ENCODE measurements at places on chromosomes 13 and 19.

GRCh38 chr19:38596057-38596981 lies 21.4 kb downstream of the MAP4K1 start:
- DNase-seq = no peak

DNA sequence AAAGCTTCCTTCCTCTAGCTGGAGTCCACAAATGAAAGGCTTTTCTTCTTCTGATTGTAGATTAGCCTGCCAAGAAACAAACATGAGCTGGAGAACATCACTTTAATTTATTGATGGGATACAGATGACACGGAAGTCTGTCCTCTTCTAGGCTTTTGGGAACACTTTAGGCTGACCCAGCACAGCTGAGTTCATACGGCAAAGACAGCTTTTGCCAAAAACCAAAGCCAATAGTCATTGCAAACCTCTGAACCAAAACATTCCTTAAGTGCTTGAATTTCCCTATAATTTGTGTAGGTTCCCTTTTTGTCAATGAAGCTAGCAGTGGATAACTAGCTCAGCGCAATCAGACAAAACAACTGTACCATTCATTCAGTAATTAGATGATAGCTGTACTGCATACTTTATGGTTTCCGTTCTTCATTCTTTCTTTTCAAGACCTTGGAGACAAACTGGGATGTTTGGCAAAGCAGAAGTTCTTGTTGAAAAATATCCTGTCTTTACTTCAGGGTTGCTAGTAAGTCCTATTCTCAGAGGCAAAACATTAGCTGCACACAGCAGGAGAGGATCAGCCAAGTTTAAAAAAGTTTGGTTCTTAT lies 95.7 kb upstream of the SPRY2 start:
- DNase-seq = peak; percentile 53

GRCh38 chr19:11293433-11294389 lies 2.2 kb upstream of the TSPAN16 start:
- peak; percentile 65 for DNase-seq

- no peak for DNase-seq
These were observed 52.8 kb downstream of the COL4A2 start for GRCh38 chr13:110359840-110360301.

GRCh38 chr13:85819513-85819912 lies 20.3 kb upstream of the SLITRK6 start:
- DNase-seq = no peak

GRCh38 chr13:30618186-30618929 lies 638 bp downstream of the USPL1 start:
- DNase-seq = no peak

DNA sequence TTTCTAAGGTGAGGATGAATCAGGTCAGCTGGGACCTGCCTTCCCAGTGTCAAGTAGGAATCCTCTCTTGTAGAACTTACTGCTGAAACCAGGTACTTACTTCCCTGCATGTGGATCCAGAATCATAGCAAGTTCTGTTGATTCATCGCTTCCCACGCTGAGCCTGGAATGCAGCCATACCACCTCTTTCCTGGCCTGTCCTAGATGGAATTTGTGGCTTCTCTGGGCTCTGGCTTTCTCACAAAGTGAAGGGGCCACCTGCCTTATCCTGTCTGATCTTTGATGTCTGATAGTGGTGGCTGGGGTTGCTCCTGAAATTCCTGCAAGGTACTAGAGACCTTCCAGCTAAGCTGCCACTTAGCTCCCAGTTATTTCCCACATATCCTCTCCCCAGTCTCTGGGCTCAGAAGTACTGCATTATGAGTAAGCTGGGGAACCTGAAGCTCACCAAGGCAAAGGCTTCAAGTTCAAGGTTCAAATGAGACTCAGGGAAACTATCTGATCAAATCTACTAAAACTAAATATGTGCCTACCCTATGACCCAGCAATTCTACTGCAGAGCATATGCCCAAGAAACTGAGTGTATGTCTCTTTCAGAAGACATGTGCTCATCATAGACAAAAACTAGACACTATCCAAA lies 103.5 kb downstream of the SUCLA2 start:
- DNase-seq = peak; percentile 96

DNA sequence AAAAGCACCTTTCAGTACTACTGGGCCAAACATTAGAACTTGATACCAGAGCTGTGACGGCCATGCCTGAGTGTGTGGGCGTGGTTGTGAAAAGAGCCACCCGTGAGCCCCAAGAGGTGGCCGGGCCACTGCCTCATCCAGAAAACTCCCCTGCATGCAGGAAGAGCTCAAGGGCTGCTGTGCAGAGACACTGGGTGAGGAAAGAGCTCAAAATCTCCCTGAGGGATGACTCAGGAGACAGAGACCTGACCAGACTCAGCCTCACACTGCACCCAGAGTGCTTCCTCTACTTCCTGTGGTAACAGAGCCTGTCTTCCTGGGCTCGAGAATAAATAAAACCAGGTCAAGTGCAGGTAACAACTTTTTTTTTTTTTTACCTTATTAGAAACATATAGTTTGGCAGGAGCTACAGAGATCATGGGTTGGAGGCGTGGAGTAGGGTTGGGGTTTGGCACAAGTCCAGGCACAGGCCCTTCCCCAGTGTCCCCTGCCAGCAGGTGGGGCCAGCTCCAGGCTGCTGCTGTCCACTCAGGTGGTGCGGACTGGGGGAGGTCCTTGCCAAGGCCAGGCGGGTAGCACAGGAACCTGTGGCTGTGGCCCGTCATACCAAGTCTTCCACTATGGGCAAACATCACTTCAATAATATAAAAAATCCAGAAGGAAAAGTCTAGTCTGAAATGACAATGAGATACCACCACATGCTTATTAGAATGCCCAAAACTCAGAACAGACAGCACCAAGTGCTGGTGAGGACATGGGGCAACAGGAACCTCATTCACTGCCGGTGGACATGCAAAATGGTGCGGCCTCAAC lies 25.5 kb downstream of the ELL start:
- no peak for DNase-seq

GRCh38 chr19:18266771-18267686 lies 7.2 kb downstream of the IQCN start:
- no peak for DNase-seq

GRCh38 chr19:54035215-54036178 lies 28.2 kb downstream of the VSTM1 start:
- DNase-seq = peak; percentile 58

DNA sequence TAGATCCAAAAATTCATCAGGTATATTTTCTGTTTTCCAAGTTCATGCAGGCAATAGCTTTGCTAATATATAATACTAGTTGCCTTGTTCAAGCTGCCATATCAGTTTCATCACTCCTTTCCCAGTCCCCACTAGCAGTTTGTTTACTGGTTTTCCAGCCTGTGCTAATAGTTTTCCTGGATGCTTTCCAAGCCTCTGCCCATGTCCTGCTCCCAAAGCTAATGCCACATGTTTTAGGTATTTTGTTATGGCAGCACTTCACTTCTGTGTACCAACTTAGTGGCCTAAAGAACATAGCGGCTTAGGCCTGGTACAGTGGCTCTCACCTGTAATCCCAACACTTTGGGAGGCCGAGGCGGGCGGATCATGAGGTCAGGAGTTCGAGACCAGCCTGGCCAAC lies 28.1 kb upstream of the ZNF527 start:
- DNase-seq = no peak

- no peak for DNase-seq
These were observed 21.9 kb downstream of the CCNE1 start for GRCh38 chr19:29833614-29834261.

GRCh38 chr13:60655256-60655655 lies 258.2 kb downstream of the TDRD3 start:
- DNase-seq = no peak

DNA sequence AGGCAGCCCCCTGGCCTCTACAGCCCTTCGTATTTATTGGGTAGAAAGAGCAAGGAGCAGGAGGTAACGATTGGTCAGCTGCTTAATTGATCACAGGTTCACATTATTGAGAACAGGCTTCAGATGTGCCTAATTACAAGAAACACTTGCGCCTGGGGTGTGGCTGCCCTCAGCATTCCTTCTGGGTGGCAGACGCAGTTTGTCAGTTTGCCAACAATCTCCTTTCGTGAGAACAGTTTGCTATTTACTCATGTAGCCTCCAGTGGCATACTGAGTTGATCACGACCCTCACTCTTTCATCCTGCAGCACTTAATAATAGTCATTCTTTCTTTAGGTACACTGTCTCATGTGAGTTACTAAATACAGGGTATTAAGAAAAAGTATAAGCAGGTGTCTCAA lies 985.6 kb downstream of the SLITRK5 start:
- DNase-seq = no peak

- DNase-seq = no peak
These were observed 1.9 kb downstream of the MKNK2 start for GRCh38 chr19:2048959-2049740.

DNA sequence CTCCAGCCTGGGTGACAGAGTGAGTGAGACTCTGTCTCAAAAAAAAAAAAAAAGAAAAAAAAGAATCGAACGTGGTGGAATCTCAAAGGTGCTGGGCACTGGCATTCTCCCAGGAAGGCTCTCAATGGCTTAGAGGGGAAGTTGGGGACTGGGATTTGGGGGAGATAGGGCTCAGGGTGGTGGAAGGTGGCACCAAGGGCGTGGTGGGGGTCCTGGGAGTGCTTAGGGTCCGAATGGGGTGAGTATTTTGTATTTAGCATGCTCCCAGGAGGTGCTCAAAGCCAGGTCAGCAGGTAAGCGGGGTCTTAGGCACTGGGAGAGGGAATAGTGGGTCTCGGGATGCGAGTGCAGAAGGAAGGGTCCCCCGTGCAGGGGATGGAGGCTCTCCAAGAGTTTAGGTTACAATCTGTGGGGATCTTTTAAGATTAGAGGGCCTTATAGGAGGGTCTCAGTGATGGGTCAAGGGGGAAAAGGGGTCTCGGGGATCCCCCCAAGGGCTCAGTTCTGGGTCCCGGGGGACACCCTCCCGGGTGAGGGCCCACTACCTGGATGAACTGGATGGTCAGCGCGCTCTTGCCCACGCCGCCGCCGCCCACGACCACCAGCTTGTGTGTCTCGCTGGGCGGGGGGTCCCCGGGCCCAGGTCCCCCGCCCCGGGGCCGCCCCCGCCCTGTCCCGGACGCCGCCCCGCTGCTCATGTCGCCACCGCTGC lies 386 bp downstream of the RRAS start:
- DNase-seq = no peak

- no peak for DNase-seq
These were observed 53.0 kb upstream of the GPC6 start for GRCh38 chr13:93173654-93174053.

DNA sequence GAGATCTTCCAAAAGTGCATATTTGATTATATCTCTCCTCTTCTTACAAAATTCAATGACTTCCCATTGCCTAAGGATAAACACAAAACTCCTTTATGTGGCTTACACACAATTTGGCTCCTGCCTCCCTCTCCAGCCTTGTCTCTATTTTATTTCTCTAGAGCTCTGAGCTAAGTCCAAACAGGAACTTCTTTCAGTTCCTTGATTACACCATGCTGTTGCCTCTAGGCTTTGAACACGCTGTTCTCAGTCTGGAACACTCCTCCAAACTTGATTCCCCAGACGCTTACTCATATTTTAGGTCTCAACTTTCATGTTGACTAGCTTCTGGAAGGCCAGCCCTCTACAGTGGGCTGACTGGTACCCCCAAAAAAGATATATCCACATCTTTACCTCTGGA lies 258.5 kb downstream of the COG6 start:
- no peak for DNase-seq

- DNase-seq = peak; percentile 27
These were observed 21.1 kb downstream of the SOHLH2 start for GRCh38 chr13:36193151-36193855.

GRCh38 chr13:33205224-33205623 lies 80.3 kb downstream of the STARD13 start:
- no peak for DNase-seq

- DNase-seq = no peak
These were observed 23.2 kb upstream of the ACOD1 start for GRCh38 chr13:76925115-76925514.

DNA sequence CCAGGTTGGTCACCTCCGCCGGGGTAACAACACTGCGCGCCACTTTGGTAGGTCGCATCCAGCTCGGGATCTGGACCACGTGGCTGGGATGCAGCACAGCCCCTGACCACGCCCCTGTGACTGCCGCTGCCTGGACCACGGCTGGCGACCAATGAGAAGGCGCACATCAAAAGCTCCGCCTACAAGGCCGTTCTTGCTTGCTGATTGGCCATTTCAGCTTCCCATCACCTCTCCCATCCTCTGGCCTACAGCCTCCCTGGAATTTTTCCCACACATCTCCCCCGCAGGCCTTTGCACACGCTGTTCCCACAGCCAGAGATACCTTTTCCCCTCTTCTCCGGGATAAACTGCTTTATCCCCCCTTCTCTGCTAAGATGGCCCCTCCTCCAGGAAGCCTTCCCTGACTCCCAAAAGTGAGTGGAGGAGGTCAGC lies 12.5 kb upstream of the MAP1S start:
- no peak for DNase-seq

- DNase-seq = no peak
These were observed 3.6 kb upstream of the NFILZ start for GRCh38 chr19:8626842-8627241.

- DNase-seq = no peak
These were observed 574 bp downstream of the SH3GL1 start for GRCh38 chr19:4399812-4400134.

- no peak for DNase-seq
These were observed 9.2 kb downstream of the TEX29 start for GRCh38 chr13:111329641-111330040.

GRCh38 chr13:30798776-30799355 lies 63.5 kb downstream of the ALOX5AP start:
- DNase-seq = no peak

- no peak for DNase-seq
These were observed 5.4 kb upstream of the UBE2M start for GRCh38 chr19:58563823-58564222.

DNA sequence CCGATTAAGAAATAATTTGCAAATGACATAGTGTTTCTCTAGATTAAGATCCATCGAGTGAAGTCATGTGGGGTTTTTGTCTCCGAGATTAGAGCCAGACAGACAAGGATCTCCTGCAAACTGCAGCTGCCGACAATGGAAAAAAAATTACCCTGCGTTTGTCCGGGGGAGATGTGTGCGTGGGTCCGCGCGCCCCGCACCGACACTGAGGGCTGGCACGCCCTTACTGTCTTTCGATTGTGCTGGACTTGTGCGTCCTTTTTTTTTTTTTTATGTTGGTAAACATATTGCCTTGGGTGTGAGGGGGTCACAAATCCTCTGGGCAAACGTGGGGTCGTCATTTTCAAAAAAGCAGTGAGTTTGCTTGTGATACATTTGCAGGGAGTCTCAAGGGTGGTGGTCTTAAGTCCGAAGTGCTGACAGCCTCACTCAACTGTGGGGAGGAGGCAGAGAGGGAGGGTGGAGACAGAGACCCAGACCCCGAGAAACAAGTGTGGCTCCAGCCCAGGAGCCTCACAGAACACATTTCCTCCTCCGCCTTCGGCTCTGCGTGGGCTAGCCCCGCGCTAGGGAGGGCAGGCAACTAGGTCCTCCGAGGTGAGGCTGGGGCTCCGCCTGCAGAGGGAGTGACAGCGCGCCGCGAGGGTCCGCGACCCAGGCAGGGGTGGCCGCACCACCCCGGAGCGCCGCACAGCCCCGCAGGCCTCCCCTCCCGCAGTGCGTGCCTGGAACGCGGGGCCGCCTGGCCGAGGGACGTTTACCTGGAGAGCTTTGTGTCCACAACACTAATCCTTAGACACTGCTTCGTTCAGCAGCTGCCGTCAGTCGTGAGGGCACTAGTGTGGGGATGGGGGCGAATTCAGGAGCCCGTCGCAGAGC lies 11.7 kb upstream of the SOX1 start:
- no peak for DNase-seq
